ENCODE measurements at places on chromosomes 11 and 22. TPM values are rescaled to one million over a fixed set of nuclear protein-coding genes. Genes with fewer than 3 reads are reported as not detected.

DNA sequence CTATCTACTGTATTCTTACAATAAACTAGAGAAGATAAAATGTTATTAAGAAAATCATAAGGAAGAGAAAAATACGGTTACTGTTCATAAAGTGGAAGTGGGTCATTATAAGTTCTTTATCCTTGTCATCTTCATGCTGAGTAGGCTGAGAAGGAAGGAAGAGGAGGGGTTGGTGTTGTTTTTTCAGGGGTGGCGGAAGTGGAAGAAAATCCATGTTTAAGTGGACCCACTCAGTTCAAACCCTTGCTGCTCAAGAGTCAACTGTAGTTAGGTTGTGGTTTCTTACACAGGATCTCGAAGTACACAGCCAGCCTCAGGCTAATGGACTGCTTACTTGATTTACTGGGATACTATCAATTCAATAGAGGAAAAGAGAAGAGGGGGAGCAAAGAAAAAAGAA, 63.1 kb downstream of the PIWIL4 start:
- no peak for DNase-seq

DNA sequence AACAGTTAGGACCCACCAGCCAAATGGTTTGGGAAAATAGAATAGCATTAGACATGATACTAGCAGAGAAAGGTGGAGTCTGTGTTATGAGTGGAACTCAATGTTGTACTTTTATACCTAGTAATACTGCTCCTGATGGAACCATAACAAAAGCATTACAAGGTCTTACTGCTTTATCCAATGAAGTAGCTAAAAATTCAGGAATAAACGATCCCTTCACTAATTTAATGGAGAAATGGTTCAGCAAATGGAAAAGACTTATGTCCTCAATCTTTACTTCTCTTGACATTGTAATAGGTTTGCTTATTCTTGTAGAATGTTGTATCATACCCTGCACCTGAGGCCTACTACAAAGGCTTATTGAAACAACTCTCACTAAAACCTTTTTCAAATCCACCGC, 50.2 kb downstream of the ZNF280B start:
- no peak for DNase-seq

DNA sequence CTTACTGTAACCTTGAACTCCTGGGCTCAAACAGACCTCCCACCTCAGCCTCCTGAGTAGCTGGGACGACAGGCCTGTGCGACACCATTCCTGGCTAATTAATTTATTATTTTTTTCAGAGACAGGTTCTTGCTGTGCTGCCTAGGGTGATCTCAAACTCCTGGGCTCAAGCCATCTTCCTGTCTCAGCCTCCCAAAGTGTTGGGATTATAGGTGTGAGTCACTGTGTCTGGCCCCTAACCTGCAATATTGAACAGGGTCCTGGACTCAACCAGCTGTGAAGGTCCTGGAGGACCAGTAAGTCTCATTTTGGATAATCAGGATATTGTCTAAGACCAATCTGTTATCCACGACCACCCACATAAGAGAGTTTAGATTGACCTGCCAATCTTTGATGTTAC, 15.2 kb downstream of the CCDC134 start:
- no peak for DNase-seq

GRCh38 chr22:27867953-27868731, 50.9 kb downstream of the PITPNB start:
- no peak for DNase-seq

- peak; percentile 40 for DNase-seq
These were observed 18.4 kb upstream of the RPS3 start for GRCh38 chr11:75380716-75381420.

DNA sequence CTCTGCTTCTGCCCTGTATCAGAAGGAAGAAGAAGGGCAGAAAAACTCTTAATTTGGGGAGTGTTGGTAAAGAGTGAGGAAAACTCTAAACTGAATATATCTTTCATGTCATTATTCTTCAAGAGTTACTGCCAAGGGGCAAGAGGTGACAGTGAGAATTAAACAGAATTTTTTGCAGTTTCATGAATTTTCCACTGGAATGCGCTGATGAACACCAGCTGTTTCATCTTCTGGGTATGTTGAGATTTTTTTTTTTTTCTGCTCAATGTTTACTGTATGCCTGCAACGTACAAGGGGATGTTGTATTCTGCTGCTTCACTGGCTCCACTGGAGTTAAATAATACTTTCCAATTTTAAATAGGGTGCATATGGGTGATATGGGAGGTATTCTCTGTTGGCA, 117.8 kb downstream of the FAM76B start:
- DNase-seq = no peak

DNA sequence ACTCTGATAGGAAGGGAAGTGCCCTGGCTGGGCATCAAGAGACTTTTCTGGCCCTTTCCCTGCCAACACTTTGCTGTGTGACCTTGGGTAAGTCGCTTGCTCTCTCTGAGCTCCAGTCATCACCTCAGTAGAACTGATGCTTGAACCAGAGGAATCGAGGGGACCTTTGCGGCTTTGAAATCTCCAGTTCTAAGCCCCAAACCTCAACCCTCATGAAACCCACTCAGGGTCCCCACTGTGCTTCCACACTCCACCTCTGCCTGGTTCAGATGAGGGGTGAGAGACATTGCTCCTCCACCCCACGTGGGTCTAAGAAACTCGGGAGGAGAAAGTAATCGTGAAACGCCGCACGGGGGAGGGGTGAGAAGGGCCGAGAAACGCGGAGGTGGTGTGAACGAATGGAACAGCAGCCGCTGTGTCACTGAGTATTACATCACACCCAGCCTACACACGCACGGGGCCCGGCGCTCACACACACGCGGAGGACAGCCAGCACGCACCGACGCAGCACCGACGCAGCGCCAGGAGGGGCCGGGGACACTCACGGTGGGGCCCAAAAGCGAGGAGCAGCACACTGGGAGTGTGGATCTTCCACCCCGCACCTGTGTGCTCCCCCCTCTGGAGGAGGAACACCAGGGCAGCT, 4.3 kb downstream of the RTN4RL2 start:
- DNase-seq = no peak

The SMTNL1 gene
- total RNA-seq = not detected

The PNPLA5 gene
- not detected for total RNA-seq

The CFL1 gene
- 1,200 TPM for total RNA-seq

The PANX3 gene
- not detected for total RNA-seq

The FJX1 gene
- total RNA-seq = 36.8 TPM

The MFNG gene
- 0.46 TPM for total RNA-seq

The SLC22A8 gene
- total RNA-seq = not detected

The SAA4 gene
- total RNA-seq = not detected

Data from Caki2 (cell line).